MM.1S (cell line): ENCODE measurements at places on chromosomes 12 and 14.

- no peak for DNase-seq
Measured at GRCh38 chr14:104285508-104285840, 147.1 kb downstream of the KIF26A start.

- no peak for DNase-seq
Measured at GRCh38 chr14:93054006-93054405, 61.7 kb downstream of the ITPK1 start.

GRCh38 chr12:53761306-53761705 lies 9.5 kb upstream of the CISTR start:
- DNase-seq = no peak

GRCh38 chr12:115485503-115485902 lies 792.0 kb downstream of the MED13L start:
- DNase-seq = no peak

- no peak for DNase-seq
Measured at GRCh38 chr12:46159309-46159901, 109.4 kb downstream of the SLC38A1 start.

GRCh38 chr14:60275932-60276331 lies 26.9 kb downstream of the PPM1A start:
- no peak for DNase-seq

GRCh38 chr14:92352158-92352985 lies 29.4 kb downstream of the SLC24A4 start:
- no peak for DNase-seq

- DNase-seq = no peak
Measured at GRCh38 chr12:92612611-92613010, 90.2 kb upstream of the PLEKHG7 start.

DNA sequence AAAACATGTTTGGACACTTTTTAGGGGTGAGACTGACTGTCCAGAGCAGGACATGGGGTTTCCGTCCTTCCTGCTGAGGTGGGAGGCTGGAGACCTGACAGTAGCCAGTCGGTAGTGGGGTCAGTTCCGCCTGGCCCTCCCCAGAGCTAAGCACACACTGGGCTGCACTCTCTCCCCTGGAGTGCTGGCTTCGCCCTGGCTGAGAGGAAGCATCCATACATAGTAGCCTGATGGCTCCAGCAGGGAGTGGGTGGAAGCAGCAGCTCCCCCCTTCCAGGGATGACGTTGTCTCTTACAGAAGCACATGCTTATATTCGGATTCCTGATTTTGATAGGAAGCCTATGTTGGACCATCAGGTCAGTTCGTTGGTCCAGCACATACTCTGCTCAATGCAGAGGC lies 40.4 kb downstream of the SFSWAP start:
- DNase-seq = no peak

GRCh38 chr12:64428956-64429355 lies 23.0 kb upstream of the TBK1 start:
- DNase-seq = no peak

GRCh38 chr12:28367993-28368392 lies 177.7 kb downstream of the CCDC91 start:
- DNase-seq = no peak

- DNase-seq = no peak
Measured at GRCh38 chr12:49792181-49792970, 35.8 kb downstream of the NCKAP5L start.

GRCh38 chr12:67456431-67456901 lies 187.3 kb downstream of the CAND1 start:
- no peak for DNase-seq

DNA sequence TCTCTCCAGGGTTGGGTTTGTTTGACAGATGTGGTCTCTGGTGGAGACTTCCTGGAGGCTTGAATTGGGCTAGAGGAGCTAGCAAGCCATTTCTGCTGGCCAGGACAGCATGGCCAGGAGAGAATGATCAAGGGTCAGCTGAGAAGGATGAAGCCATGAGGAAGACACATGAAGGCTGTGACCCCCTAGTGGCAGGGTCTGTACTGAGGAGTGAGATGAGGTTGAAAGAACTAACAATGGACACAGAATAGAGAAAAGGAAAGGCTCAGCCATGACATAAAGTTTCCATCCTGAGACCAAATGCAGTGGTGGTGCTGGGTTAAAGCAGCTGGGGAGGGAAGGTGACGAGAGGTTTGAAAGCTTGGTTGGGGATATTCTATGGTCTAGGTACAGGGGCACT lies 89.9 kb downstream of the NT5DC3 start:
- DNase-seq = no peak

DNA sequence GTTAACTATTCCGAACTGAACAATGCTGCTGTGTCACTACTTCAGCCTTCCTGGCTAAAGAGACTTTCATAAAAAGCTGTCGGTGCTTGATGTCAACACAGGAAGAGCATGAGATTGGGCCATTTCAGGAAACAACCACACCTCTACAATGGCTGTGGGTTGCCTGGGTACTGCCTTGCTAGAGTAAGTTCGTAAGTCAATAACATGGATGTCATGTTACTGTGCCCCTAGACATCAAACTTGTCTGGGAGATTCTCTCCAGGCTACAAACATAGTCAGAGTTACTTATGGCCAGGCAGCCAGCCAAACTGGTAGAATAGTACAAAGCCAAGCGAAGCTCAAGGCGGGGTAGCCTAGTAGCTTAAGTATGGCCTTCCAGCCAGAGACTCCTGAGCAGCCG lies 23.1 kb downstream of the MAX start:
- no peak for DNase-seq

- DNase-seq = no peak
Measured at GRCh38 chr14:105064001-105064400, 1.2 kb downstream of the GPR132 start.

DNA sequence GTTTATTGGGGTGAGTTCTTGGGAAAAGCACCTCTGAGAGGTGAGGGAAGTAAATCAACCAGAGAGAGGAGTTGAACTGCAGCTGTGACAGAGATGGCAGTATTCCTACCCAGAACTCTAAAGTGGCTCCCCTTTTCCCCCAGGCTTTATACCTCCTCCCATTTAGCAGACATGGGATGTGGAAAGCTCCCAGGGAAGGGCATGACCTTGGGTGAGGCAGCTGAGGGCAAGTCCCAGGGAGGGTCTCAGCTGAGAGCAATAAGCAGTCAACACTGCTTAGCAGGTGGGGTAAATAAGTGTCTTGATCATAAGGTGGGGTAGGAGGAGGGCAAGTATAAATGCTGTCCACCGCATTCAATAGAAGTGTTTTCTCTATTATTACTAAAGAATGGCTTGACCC lies 143.0 kb downstream of the AKAP6 start:
- no peak for DNase-seq

- no peak for DNase-seq
Measured at GRCh38 chr12:100403446-100403845, 46.6 kb downstream of the SLC17A8 start.

DNA sequence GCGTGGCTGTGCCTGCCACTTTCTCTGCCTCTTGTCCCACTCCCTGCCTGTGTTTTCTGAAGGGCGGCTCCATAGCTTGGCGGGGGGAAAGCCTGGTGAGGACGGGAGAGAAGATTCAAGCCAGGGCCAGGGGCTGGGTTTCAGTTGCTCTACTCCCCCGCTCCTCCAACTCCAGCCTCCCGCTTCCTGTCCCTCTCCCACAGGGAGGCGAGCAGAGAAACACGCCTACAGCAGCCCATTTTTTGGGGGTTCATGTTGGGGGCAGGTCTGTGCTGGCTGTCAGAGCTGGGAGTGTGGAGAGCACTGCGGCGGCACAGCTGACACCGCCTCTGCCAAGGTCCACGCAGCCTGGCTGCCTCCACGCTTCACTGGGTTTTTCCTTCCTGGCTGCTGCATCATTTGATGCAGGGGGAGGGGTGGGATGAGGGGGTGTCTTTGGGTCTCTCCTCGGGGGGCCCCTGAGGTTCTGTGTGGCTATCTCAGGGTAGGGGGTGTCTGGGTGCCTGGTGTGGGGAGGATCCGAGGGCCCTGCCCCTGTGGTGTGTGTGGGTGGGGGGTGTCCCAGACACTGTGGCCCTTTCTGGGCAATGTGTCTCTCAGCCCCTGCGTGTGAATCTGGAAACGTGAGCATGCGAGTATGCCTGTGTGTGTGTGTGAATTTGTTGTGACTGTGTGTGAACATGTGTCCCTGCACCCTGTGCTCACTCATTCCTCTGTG lies 10.7 kb upstream of the KRT80 start:
- no peak for DNase-seq

DNA sequence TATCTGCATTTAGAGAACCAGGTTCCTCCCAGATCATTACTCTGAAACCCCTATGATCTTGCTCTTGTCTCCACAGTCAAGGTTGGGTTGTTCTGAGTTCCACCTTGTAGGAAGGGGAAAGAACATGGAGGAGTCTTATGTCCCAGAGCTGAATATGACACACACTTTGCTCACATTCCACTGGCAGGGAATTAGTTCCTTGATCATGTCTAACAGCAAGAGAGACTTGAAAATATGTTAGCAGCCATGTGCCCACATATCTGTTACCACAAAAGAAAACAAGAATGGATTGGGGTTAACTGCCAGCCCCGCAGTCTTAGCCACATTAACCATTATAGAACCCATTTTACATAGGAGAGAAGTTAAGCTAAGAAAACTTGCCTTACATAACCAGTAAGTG lies 71.1 kb upstream of the MDM1 start:
- DNase-seq = no peak

DNA sequence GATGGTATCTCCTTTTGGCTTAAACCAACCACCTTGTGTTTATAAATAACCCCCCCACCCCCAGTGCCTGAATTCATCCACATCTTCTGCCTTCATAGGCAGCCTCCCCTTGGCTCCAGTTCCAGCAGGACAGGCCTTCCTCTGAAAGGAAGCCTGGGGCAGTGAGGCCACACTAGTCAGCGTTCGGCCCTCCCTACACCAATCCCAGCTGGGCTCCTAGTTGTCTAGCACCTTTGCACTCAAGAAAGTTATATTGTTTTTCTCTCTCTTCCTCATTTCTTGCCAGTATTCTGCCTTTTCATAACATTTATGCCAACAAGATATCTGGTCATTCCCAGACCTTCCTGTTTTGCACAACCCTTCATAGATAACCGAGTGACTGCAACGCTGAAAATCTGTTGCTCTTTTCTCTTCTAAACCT lies 73.1 kb upstream of the ACTN1 start:
- no peak for DNase-seq

DNA sequence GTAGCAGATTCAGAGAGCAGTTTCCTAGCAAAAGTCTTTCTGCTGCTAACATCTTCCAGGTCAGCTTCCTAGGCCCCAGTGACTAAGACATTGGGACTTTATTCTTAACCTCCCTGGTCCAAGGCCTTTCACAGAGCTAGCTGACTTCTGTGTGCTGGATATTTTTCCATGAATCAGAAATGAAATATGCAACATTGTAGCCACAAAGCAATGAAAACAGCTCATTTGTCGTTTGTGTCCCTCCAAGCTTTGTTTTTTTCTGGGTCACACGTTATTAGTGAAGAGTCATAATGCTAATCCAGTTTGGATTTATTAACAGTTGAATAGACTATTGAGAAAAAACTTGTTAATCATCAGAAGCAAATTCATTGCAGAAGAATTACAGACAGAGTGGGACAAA lies 82.4 kb downstream of the ARF6 start:
- DNase-seq = no peak

- no peak for DNase-seq
Measured at GRCh38 chr12:132444283-132444682, 45.7 kb upstream of the FBRSL1 start.

- DNase-seq = no peak
Measured at GRCh38 chr12:114384739-114385138, 21.2 kb downstream of the TBX5 start.

GRCh38 chr12:15625075-15625474 lies 164.1 kb downstream of the EPS8 start:
- no peak for DNase-seq

DNA sequence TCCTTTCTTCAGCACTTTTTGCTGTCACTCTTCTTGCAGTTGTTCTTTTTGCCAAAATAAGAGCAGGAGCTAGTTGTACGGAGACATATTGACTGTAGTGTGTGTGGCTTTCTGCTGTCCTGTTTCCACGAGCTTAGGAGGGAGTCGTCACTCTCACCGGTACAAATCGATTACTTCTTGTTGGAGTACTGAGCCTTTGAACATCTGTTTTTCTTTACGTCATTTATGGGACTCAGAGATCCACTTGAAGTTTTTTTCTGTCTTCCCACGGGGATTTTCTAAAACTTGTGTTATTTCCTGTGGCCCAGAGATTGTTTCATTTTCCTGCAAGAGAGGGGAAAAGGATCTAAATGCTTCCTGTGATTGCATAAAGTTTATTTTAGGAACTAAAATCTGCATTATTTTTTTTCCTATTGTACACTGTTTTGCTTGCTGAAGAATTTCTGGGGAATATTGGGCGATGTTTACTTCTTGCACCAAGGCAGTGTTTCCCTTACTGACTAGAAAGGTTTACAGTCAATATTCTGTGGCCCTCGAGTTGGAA lies 199.8 kb upstream of the ARHGAP5 start:
- no peak for DNase-seq

DNA sequence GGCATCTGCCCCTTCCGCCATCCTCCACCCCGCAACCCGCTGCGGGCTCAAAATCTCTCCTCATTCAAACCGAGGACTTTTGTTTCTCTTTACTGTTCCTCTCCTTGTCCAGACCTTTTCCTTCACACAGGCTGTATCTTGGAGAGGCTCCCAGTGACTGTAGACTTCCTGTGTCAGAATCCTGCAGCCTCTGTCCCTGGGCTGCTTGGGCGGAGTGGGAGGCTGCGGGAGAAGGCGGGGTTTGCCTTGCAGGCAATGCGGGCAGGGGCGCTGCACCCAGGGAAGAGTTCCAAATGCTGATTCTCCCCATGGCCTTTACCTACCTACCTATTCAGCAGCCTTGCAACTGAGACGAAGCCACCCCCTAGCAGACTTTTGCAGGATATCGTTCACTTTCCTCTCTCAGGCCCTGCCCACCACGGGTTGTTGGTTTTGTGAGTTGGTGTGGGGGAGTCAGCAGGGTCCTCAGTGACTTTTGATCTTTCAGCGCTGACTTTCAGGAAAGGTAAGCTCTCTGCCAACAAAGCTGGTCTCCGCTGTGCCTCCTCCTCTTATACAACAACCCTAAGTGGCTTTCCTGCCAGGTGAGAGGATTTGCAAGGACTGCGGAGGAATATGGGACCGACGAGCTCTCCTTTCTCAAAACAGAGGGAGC lies 79.0 kb upstream of the KCNA1 start:
- no peak for DNase-seq

DNA sequence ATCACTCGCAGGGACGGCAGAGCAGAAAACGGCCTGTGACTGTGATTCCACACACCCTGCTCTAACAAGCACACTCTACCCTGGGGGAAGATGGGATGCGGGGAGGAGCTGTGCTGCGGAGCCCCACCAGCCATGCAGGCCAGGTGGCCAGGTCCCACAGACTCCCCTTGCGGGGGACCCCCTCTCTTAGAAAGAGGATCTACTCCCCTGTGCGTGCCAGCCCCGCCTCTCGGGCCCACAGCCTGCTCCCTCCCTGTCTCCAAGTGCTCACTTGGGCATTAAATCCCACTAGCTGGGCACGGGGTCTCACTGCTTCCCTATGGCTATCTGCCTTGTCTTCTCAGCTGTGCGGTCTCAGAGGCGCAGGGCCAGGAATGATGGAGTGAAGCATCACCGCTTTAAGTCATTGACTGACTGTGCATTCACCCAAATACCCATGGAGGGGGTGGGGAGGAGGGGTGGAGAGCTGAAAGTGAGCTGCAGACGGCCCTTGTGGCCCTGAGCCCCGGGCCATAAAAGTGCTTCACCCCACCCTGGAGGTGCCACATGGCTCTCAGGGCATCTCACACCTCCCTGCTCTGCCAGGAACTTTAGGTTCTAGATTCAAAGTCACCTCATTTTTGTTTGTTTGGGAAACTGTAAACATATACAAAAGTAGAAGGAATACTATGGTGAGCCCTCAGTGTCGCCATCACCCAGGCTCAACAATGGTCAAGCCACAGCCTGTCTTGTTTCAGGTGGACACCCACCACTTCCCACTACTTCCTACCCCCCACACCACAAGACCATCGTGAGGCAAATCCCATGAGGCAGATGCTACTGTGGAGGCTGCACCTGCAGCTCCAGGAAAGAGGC lies 9.4 kb downstream of the STX2 start:
- no peak for DNase-seq
